ENCODE measurements at places on chromosomes 7 and 10.

DNA sequence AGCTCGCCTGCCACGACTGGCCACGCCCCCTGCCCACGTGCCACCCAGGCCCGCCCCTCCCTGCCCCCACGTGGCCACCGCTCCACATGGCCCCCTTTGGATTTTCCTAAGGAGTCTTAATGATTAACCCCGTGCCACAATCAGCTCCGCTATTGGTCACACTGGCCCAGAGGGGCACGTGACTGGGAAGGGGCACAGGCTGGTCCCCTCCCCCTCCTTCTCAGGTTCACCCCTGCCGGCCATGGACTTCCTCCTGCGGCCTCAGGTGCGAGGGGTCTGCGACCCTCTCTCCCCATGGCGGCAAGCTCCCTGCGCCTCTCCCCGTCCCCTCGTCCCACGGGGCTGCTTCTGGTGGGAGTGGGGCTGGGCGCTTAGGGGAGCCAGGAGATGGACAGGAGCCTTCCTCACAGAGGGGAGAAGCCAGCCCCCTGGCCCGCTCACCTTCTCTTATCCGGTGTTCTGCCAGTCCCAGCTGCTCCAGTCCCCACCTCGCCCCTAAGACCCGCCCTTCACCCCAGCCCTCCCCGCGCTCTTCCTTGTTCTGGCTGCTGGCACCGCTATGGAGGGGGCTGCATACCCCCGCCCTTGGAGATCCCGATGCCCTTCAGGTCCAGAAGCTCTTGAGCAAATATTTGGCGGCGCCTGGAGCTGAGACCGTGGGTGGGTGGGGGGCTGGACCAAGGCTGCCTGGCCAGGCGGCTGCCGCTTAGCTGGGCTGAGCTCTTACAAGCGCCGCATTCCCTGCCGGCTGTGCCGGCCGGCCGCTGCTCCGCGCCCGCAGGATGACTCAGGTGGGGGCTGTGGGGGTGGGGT lies 3.2 kb downstream of the SLC4A2 start:
- H3K36me3 ChIP-seq, result peaks cover 3% of the 10 kb centered on the region
- peak overlapping the region; percentile 64 for H3K4me3 ChIP-seq
- peak overlapping the region; percentile 81 for H3K27ac ChIP-seq

- H3K4me3 ChIP-seq, result no peak overlapping the region
- H3K4me1 ChIP-seq, result peaks cover 7% of the 10 kb centered on the region
- DNase-seq, result no peak
- H3K27me3 ChIP-seq, result no peaks in the 10 kb centered on the region
- H3K36me3 ChIP-seq, result no peaks in the 10 kb centered on the region
Observed at GRCh38 chr10:61939902-61940301, 38.4 kb downstream of the ARID5B start.

DNA sequence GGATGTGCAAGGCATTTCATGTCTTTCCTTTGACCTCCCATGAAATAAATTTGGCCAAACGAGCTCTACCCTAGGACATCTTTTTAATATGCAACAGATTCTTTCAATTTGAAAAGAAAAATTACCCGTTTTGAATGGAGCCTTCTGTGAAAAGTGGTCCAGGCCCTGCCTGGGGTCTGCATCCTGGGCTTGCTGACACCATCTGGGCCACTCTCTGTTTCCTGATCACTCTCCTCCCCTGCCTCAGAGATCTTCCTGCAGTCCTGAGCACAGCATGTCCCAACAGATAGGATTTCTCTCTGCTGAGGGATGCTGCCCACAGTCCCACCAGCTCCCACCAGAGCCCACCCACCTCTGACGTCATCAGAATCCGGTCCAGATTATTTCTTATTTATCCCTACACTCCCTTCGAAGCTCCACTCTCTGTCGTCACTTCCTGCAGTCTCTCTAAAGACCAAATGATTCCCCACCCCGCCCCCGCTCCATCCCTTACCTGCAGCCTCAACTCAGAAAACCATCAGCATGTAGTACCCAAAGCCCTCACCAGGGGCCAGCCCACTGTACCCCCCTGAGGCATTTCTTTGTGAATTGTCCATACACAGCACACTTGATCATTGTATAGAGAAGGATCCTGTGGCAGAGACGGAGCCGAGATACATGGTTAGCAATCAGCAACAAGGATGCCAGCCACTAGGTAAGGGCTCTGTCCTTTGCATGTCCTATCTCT lies 192.1 kb upstream of the MGMT start:
- no peaks in the 10 kb centered on the region for H3K27me3 ChIP-seq
- no peak overlapping the region for H3K4me3 ChIP-seq
- H3K36me3 ChIP-seq, result no peaks in the 10 kb centered on the region
- H3K27ac ChIP-seq, result no peak overlapping the region

DNA sequence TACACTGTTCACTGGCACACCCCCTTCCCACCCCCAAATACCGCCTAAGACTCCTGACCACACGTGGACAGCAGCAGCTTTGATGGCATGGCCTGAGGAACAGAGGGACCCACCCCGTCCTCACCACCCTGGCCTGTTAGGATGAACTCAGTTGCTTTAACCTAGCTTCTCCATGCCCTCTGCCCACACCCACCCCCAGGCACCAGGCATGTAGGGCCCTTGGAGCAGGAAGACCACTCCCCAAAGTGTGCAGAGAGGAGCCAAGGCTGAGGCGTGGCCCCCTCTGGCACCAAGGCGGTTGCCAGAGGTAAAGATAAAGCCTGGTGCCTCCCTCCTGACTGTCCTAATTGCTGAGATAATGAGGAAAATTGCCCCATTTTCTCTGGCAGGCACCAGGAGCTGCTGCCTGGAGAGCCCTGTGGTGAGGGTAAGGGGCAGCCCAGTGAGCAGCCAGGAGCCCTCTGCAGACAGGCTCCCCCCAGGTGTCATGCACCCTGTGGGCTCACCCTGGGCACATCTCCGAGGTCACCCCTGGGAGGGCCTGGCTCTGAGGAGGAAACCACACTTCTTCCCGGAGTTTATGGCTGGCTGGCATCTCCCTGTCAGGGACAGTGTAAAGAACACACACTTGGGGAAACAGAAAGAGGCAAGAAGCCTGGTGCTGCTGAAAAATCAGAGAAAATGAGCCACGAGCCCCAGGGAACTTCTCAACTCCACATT lies 47.7 kb downstream of the LRRC20 start:
- no peaks in the 10 kb centered on the region for H3K36me3 ChIP-seq
- peaks cover 15% of the 10 kb centered on the region for H3K4me1 ChIP-seq
- H3K27ac ChIP-seq, result no peak overlapping the region
- no peaks in the 10 kb centered on the region for H3K27me3 ChIP-seq
- no peak for DNase-seq
- no peak overlapping the region for H3K4me3 ChIP-seq

GRCh38 chr7:70266186-70266585 lies 667.9 kb downstream of the AUTS2 start:
- no peaks in the 10 kb centered on the region for H3K27me3 ChIP-seq
- no peaks in the 10 kb centered on the region for H3K36me3 ChIP-seq
- no peak overlapping the region for H3K27ac ChIP-seq
- no peaks in the 10 kb centered on the region for H3K4me1 ChIP-seq
- H3K4me3 ChIP-seq, result no peak overlapping the region

Data from breast epithelium (tissue), 4 donors.